ENCODE measurements at places on chromosomes 7 and 10.

- no peak for DNase-seq
Measured at GRCh38 chr10:14665865-14666857, 108.5 kb downstream of the FAM107B start.

DNA sequence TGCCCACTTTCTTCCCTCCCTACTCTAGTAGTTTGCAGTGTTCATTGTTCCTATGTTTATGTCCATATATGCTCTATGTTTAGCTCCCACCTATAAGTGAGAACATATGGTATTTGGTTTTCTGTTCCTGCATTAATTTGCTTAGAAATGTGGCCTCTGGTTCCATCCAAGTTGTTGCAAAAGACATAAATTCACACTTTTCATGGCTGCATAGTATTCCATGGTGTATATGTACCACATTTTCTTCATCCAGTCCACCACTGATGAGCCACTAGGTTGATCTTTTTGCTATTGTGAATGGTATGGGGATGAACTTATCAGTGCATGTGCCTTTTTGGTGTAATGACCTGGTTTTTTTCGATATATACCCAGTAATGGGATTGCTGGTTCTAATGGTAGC is 1089.1 kb downstream of the GRM8 start:
- DNase-seq, result no peak

- no peak for DNase-seq
Measured at GRCh38 chr10:87775766-87776165, 42.3 kb downstream of the ATAD1 start.

GRCh38 chr7:112985377-112985987 is 101.1 kb downstream of the GPR85 start:
- DNase-seq, result peak; percentile 74

- DNase-seq, result no peak
Measured at GRCh38 chr10:122435212-122435827, 19.1 kb upstream of the ARMS2 start.

GRCh38 chr7:19249281-19249680 is 104.1 kb upstream of the FERD3L start:
- peak; percentile 24 for DNase-seq

- DNase-seq, result no peak
Measured at GRCh38 chr10:131049016-131049415, 262.5 kb downstream of the TCERG1L start.

GRCh38 chr7:22726907-22727713 is at the start of gene IL6:
TSS of gene IL6 (plus strand) at chr7:22727200. CDS start at chr7:22727263, 63 bp downstream.
- DNase-seq, result peak; percentile 94

DNA sequence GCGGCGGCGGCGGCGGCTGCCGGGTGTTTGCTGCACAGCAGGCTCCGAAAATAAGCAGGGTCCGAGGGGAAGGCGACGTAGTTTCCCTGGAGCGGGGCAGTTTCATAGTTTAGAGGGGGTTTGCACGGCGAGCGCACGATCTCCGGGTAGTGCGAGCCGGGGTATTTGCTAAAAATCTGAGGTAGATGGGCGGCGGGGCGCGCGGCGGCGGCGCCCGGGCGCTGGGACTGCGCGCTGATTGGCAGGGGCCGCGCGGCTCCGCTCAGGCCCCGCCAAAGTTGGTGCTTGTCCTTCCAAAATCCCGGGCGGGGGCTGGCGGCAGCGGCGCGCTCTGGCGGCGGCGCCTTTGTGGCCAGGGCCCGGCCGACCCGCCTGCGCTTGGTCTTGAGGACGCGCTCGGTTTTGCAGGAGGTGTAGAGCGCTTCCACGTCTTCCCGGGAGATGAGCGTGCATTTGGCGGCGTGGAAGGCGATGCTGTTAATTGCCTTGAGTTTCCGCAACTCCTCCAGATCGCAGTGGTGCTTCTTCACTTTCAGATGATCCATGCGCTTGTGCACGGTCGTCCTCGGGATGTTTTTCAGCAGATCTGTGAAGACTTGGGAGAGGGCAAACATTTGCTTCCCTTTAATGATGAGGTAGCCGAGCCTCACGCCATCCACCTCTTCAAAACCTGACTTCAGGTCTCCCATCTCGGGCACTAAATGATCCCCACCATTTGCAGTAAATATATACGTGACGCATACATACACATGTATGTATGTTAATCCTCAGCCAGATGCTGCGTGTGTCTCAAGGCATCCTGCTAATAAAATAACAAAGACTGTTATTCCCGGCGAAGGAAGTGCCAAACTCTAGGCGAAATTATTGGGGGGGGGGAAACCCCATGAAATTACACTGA is 8.1 kb downstream of the SKIDA1 start:
- DNase-seq, result no peak

GRCh38 chr10:19168584-19168983 is 120.0 kb downstream of the MALRD1 start:
- no peak for DNase-seq

- no peak for DNase-seq
Measured at GRCh38 chr10:11150231-11150731, 132.6 kb downstream of the CELF2 start.

DNA sequence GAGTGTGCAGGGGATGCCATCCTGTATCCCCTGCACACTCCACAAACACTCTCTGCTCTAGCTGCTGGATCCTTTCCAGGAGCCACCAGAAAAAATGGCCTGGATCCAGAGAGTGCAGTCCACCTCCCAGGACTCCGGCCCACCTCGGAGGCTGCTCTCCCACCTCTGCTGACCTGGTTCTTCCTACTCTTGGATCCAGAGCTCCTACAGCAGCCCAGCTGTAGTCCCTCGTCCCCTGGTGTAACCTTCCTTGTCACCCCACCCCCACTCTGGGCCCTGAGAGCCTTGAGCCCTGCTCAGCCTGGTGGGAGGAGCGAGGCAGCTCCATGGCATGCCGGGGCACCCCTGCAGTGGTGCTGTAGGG is 54.4 kb downstream of the GOLGA7B start:
- DNase-seq, result no peak

- DNase-seq, result no peak
Measured at GRCh38 chr7:101303102-101303701, 18.4 kb downstream of the IFT22 start.

GRCh38 chr10:70312972-70313371 is 29.2 kb upstream of the NPFFR1 start:
- no peak for DNase-seq

DNA sequence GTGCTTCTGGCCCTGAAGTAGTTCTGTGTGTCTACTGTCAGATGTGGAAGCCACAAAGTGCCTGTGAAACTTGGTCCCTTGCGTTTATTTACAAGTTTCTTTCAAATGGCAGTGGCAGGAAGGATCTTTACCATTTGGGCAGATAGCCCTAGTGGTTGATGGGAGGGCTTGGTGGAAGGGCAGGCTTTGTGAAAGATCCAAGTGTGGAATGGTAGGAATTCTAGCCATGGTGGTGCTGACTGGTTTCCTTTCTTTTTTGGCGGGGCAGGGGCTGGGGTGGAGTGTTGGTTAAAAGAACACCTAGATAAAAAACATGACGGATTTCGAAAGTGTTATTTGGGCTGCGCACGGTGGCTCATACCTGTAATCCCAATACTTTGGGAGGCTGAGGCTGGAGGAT is 27.0 kb downstream of the AUTS2 start:
- no peak for DNase-seq

GRCh38 chr7:11450281-11450680 is 381.7 kb downstream of the THSD7A start:
- no peak for DNase-seq

DNA sequence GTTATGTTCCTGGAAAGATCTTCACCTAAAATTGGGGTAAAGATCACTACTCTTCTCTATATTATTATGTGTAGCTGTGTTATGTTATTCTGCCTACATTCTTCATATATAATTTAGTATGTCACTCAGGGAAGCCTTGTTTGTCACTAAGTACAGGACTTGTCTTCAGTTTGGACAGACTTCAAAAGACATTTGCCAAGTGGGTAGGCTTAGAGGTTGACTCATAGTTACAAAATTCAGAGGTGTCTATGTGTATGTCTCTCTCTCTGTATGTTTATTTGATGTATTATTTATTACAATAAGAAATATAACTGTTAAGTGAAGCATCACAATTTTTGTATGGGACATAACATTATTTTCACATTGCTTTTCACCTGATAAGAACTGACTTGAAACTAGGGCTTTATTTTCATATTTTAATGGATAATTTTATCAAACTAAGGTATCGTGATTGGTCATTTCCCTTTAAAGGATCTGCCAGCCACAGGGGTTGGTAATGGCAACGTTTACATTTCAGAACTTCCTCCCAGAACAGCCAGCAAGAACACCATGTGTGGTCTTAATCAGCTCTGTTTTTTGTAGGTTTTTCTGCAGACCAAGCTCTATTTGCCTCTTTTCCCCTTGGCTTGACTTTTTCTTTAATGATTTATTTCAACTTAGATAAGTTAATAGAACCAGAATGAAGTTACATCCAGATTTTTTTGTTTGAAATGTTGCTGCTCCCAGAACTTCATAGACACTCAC is 262.1 kb upstream of the CACNA2D1 start:
- no peak for DNase-seq

DNA sequence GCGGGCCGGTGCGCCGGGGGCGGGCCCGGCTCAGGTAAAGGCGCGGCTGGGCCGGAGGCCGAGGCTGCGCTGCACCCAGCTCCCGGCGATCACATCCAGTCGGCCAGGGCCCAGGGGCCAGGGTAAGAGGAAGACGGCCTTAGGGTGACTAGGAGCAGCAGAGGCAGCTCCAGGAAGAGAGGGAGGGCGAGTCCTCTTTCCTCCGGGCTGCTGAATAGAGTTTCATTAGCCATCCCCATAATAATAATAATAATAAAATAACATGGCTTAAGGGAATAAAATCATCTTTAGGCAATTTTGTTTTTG is 44.8 kb upstream of the CDK1 start:
- DNase-seq, result no peak

GRCh38 chr10:37734971-37735370 is 122.4 kb downstream of the ZNF248 start:
- peak; percentile 1 for DNase-seq

- DNase-seq, result no peak
Measured at GRCh38 chr10:110017052-110017451, 9.3 kb downstream of the ADD3 start.

DNA sequence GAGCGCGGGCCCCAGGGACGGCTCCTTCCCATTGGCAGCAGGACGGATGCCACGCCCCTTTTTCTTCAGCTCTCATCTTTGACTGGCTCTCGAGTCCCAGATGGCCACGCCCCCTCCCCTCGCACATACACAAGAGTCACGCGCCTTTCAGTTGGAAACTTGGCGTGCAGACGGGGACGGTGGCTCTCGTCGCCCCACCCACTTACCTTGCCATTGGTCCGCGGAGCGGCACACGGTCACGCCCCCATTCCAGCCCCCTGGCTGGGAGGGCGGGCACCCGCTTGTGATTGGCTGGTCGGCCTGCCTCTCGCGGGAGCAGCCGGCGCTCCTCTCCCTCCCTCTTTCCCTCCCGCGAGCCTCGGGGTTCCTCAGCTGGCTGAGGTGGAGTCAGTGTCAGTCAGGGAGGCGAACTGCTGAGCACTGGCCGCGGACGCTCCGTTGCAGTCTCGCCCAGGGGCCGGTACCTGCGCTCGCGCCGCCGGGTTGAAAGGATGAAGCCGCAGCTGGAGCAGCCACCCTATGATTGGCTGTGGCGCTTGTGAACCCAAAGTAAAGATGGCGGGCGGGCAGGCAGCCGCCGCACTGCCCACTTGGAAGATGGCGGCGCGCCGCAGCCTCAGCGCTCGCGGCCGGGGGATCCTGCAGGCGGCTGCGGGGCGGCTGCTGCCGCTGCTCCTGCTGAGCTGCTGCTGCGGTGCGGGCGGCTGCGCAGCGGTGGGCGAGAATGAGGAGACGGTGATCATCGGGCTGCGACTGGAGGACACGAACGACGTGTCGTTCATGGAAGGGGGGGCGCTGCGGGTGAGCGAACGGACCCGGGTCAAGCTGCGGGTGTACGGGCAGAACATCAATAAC is at the start of gene CNNM2:
Gene CNNM2, plus strand, starts transcription at position 333 of the 855 bp plus-strand sequence. Its CDS starts 187 bp downstream, at position 520.
- peak; percentile 100 for DNase-seq

DNA sequence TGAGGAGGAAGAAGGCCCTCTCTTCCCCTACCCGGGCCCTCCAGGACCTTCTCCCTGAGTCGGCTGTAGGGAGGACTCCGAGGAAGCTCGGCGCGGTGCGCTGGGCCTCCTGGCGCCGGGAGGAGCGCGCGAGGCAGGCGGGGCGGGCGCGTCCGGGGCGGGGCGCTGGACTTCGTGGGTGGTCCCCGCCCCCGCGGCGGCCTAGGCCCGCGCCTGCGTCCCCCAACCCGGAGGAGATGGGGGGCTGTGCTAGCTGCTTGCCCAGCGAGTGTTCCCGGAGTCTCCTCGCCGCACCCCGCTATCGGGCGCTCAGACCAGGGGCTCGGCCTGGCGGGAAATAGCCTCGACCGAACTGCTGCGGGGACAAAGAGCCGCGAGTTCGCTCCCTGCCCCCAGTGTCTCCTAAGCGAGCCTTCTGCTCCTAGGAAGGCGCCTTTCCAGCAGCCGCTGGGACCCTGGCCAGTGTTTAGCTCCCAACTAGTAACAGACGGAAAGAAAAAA is 19.2 kb upstream of the SMO start:
- DNase-seq, result no peak

DNA sequence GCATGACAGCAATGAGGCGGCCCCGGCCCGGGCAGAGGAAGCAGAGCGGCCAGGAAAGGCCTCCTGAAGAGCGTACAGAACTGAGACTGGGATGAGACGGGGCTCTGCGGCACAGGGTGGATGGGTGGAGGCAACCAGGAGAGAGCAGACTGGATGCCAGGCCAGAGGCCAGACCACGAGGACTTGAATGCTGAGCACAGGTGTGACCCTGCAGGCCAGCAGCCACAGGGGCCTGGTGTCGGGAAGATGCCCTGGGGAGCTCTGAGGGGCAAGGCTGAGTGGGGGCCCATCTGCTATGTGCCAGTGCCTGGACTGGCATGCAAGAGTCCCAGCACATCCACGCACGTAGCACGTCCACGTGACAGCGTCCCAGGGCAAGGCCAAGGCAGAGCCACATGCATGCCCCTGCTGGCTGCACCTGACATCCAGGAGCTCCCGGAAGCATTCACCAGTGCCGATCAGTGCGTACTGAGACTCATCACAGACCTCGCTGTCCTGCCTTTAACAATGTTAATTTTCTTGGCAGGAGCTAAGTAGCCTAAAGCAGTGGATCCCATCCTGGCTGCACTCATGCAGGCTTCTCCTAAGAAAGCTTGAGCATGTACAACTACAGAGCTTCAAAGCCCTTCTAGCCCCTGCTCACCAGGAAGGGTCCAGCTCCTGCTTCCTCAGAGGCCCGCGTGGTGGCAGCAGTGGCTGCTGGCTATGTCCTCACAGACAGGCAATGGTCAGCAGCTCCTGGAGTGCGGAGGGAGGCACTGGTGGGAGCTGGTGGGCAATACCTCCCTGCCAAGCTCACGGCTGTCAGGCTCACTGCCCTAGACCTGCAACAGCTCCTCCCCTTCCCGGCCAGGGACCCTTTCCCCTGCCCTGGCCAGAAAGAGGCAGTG is 18.0 kb downstream of the GRID1 start:
- DNase-seq, result no peak

- DNase-seq, result no peak
Measured at GRCh38 chr7:158416283-158416933, 171.2 kb downstream of the PTPRN2 start.

GRCh38 chr7:128829391-128830166 is 627 bp upstream of the FLNC start:
- peak; percentile 71 for DNase-seq

- no peak for DNase-seq
Measured at GRCh38 chr10:6507311-6507710, 72.8 kb downstream of the PRKCQ start.

GRCh38 chr10:2936816-2937215 is 130.5 kb upstream of the PFKP start:
- no peak for DNase-seq

Data from brain microvascular endothelial cell (primary cell).